ENCODE measurements at places on chromosomes 13 and 19.
A peak's percentile ranks its signal among the peaks of the same experiment; 100 is the strongest.

DNA sequence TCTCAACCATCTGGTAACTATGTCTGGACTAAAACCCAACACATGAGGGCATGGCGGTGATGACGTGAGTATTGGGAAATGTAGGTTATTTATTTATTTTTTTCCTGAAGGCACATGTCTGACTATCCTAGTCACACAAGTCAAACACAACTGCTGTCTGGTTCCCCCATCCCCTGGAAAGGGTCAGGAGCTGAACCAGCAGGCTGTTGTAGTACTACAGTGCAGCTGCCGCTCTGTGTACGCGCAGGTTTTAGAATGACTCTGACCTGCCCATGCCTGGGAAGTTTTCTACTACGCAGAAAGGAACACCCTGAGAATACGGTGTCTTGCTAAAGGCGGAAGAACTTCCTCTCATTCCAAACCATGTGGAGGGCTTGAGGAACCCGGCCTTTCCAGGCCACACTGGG lies 1.2 kb downstream of the SLC7A1 start:
- no peak for DNase-seq

DNA sequence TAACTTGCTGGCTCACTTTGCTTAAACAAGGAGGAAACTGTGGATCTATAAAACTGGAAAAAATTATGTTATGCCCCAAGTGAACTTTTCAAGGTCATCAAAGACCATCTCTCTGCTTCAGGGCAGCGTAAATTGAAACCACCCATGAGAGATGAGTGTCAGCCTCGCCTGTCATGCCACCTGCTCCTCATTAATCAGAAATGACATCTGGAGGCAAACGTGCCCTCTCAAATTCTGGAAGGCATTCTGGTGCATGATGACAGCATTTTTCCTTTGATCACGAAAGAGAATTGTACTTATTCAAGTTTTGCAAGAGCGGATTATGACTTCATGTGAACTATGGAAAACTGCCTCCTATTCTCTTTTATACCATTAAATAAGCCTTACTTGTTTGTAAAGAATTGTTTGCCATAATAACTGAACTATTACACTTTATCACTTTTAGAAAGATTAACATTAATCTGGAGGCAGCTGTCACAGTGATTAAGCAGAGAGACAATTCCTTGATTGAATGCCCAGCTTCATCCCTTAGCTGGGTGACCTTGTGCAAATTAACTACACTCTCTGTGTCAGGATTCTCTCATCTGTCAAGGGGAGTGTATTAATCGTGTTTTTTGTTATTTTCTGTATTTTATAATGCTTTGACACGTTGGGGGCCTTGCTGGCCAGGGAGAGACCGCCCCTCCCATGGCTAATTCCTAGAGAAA lies 17.0 kb upstream of the SACS start:
- DNase-seq: no peak

- peak; percentile 71 for DNase-seq
Measured at GRCh38 chr19:49808711-49809159, 4.4 kb downstream of the FUZ start.

- no peak for DNase-seq
Measured at GRCh38 chr19:52748336-52748950, 13.6 kb upstream of the ZNF611 start.

DNA sequence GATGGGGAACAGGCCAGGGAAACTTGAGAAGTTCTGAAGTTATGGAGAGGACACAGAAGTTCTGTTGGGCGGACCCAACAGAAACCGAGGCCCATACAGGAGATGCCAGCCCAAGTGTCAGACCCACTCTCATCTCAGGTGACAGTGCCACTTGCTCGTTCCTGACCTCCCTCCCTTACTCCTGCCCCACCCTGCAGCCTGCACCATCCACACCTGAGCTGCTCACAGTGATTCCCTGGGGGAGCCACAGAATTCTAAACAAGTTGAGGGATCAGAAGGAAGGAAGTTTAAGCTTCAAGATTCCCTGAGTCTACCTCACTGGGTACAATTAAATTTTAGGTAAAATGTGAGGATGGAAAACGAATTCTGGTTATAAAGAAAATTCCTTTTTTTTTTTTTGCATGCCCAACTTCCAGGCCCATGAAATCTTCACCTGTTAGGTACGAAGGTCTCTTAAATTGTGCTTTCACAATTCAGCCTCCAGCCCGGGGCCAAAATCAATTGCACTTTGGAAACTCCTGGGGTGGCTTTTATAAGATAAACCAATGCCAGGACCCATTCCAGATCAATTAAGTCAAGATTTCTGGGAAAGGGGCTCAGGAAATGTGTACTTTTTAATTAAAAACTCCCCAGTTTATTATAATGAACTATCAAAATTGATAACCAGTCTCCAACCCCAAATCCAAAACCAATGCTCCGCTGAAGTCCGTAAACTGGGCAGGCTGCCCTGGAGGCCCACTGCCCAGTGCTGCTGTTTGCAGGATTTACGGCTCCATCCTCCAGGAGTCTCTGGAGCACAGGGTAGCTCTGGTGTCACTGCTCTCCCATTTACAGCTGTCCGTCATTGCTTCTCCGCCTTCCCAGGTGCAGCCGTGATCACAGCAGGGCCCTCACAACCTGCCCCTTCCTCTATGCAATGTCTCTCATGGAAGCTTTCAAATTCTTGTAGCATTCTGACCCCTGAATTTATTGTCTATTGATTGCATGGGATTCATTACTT lies 643.5 kb downstream of the UQCRFS1 start:
- DNase-seq: no peak

DNA sequence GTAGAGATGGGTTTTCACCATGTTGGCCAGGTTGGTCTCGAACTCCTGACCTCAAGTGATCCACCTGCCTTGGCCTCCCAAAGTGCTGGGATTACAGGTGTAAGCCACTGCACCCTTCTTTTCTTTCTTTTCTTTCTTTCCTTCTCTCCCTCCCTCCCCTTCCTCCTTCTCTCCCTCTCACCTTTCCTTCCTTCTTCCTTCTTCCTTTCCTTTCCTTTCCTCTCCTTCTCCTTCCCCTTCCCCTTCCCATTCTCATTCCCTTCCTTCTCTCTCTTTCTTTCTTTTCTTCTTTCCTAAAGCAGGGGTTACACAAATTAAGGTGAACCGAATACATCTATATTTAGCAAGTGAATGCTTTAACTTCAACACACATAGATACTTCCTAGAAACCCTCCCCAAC lies 58.0 kb upstream of the URI1 start:
- DNase-seq: no peak

GRCh38 chr13:40490086-40490758 lies 176.2 kb downstream of the FOXO1 start:
- no peak for DNase-seq

DNA sequence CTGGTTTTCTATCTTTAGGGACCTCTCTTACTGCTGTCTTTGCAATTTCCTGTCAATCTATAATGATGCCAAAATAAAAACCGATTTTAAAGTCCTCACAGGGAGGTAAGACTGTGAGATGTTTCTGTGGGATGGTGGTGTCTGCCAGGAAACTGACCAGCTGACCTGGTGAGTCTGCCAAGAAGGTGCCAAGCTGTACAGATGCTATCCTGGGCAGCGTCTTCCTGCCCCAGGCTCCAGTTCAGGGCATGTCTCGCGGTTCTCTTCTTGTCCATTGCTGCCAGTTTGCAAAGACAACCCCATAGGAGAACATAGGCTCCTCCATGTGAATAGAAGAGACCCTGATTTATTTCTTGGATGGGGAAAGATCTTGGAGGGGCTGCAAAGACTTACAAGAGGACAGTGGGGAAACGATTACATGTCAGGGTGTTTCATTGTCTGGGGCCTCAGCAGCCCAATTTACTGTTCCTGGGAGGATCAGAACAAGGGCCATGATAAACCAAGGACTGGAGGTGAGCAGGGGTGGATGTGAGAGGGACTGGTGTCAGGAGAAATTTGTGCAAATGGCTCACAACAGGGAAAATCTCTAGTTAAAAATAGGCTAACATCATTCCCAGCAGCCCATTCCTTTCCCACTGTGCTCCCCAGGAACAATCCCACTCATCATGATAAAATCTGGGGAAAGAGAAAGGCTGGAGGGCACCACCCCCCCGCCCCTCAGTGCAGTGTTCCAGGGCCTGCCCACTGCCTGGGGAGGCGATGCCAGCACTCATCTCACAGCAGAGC lies 42.7 kb upstream of the VSTM2B start:
- DNase-seq: no peak

DNA sequence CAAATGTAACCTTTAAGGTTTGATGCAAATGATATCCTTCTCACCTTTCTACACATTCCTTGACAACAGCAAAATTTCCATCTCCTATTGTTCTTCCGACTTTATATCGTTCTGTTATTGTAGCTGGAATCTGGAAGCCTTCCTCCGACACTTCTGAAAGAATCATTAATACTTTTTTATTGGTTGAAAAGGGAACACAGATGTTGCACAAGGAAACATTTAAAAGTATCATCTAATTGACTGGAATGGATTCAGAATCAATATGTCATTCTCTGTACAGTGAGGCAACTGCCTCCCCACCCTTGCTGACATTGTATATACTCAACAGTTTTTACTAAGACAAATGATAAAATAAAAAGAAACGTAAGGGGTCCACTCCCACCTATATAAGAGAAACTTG lies 295.2 kb downstream of the DCLK1 start:
- DNase-seq: no peak

GRCh38 chr13:84823528-84823927 lies 941.3 kb upstream of the SLITRK1 start:
- DNase-seq: no peak

DNA sequence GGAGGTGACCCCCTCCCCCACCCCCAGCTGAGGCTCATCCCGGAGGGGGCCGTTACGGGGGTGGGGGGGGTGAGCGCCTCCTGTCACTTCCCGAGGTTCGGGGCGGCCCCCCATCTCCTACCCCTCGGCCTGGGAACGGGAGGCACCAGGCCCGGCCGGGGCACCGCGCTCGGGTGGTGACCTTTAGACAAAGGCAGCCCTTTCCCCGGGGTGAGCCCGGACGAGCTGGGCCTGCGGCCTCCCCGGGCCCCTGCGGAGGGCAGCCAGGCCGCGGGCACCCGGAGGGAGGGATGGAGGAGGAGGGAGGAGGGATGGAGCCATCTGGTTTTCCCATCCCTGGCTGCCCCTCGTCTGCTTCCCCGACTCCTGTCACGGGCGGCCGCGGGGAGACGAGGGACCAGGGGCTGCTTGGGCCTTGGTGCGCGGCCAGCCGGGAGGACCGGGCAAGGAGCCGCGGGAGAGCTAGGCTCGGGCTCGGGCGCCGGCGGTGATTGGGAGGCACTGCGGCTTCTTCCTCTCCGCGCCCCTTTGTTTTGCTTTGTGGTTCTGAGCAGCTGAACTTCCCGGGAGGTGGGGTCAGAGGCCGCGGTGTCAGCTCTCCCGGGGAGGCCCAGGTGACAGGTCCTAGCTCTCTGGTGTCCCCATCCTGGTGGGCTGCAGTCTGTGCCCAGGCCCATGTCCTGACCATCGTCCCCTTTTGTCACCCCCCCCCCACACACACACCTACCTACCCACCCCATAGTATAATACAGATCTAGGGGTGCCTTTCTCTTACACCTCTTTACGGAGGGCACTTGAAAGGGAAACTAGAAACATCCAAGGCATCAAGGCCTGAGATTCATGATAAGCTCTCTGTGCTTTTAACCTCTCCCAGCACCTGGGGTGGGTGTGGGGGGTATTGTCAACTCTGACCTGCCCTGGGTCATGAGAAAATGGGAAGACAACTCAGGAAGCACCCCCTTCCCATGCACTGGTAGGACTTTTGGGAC lies 1.3 kb downstream of the BICRA start:
- peak; percentile 74 for DNase-seq

GRCh38 chr13:44857736-44858135 lies 131.5 kb downstream of the NUFIP1 start:
- no peak for DNase-seq

DNA sequence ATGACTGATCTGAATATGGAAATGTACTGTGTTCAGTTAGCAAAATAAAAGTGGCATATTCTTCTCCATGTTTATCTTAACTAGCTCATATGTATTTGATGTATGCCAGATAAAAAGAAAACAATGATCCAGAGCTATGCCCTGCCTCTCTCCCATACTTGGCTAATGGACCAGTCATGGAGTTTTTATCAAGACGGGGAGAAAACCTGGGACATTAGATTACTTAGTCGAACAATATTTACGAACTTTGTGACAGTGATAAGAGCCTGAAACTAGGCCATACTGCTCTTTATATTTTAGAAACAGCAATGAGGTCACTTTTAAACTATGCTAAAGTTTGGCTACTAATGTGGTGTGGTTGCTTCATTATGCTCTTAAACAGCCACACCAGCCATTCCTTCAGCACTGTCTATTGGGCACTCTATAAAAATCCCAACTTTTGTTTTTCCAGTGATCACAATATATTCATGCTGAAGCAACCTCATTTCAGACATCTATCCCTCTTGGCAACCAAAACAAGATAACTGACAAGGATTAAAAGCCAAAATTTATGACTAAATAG lies 265.0 kb downstream of the FGF14 start:
- no peak for DNase-seq

- no peak for DNase-seq
Measured at GRCh38 chr19:51710163-51710562, 13.6 kb downstream of the HAS1 start.

GRCh38 chr19:30000862-30001261 lies 58.8 kb downstream of the URI1 start:
- no peak for DNase-seq

GRCh38 chr13:93769101-93769500 lies 542.5 kb downstream of the GPC6 start:
- no peak for DNase-seq

DNA sequence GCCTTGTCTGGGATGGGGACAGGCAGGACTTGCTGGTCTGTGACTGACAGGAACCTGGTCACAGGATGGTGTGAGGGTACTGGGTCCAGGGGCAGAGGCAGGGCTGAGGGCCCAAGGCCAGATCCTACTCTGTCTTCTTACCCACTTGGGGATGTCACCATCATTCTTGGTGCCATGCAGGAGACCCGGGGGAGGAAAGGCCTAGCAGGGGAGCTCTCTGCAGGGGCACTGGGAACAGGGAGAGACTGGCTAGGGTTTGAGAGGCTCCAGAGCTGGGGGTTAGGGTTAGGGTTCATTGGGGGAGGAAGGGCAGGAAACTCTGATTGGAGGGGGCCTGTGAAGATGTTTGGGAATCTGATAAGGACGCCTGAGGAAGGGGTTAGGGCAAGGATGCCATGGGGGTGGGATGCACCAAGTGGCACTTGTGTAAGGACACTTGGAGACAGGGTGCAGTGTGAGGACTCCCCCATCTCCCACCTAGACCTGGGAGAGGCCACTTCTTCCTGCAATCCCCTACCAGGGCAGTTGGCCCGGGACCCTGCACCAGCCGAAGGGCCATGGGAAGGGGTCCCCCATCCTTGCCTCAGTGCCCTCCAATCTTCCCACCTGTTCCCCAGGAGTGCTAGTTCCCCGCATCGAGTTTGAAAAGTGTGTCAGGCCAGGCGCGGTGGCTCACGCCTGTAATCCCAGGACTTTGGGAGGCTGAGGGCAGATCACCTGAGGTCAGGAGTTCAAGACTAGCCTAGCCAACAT lies 6.9 kb downstream of the PRR36 start:
- no peak for DNase-seq

DNA sequence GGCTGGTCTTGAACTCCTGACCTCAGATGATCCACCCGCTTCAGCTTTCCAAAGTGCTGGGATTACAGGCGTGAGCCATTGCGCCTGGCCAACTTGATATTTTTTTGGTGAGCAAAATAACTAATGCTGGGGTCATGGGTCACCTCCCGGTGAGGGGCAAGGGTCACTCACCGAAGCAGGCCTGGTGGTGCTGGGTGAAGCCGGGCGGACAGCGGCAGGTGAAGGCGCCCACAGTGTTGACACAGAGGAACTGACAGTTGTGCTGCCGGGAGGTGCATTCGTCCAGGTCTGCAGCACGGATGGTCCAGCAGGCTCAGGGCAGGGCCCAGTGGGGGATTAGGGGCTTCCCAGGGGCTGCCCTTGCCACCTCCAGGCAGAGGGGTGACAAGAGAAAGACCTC lies 28.3 kb downstream of the CCL25 start:
- no peak for DNase-seq
